Left ventricle myocardium inferior (tissue), 1 donor: ENCODE measurements at places on chromosomes 3 and 15. TPM values are rescaled to one million over a fixed set of nuclear protein-coding genes. Genes with fewer than 3 reads are reported as not detected.

- no peaks in the 10 kb centered on the region for H3K4me1 ChIP-seq
- no peak overlapping the region for H3K27ac ChIP-seq
- no peaks in the 10 kb centered on the region for H3K36me3 ChIP-seq
- no peak overlapping the region for H3K4me3 ChIP-seq
- DNase-seq = no peak
- no peaks in the 10 kb centered on the region for H3K27me3 ChIP-seq
Measured at GRCh38 chr3:152607179-152607578, 227.8 kb upstream of the P2RY1 start.

DNA sequence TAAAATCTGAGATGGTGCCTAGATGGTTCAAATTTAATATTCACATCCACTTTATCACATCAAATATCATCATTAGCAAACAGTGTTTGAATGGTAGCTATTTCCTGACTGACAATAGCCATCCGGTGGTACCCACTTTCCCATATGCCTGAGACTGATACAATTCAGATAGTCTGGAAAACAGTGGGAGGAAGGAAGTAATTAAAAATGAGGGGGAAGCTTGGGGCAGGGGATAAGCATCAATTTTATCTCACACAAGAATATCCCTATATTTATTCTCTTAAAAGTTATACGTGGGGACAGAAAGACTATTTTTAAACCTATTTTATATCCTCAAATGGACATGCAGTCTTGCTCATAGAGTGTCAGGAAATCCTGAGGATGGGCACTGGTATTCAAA lies 122.5 kb upstream of the GAP43 start:
- no peak overlapping the region for H3K4me3 ChIP-seq
- H3K27me3 ChIP-seq = no peaks in the 10 kb centered on the region
- no peaks in the 10 kb centered on the region for H3K36me3 ChIP-seq
- H3K27ac ChIP-seq = no peak overlapping the region

The CCR5 gene
- 0.22 TPM for total RNA-seq

The KNG1 gene
- 0.14 TPM for total RNA-seq

The BDH1 gene
- 90.0 TPM for total RNA-seq

The CCDC39 gene
- not detected for total RNA-seq
